ENCODE measurements at places on chromosomes 12 and 14.

GRCh38 chr12:18492372-18493025 is 231.2 kb downstream of the PIK3C2G start:
- DNase-seq = no peak

GRCh38 chr14:49297102-49297501 is 289.1 kb downstream of the RPS29 start:
- DNase-seq = no peak

GRCh38 chr14:35965400-35965799 is 139.3 kb downstream of the BRMS1L start:
- DNase-seq = no peak

GRCh38 chr14:84456946-84457345 is 1073.0 kb upstream of the FLRT2 start:
- no peak for DNase-seq

- DNase-seq = no peak
Measured at GRCh38 chr14:60510254-60510950, 1.5 kb downstream of the SIX6 start.

GRCh38 chr12:101935890-101936746 is 58.7 kb downstream of the DRAM1 start:
- DNase-seq = no peak

GRCh38 chr12:48198672-48198971 is 4.5 kb downstream of the OR10AD1 start:
- DNase-seq = no peak

GRCh38 chr14:22488522-22489243 is 100.3 kb downstream of the DAD1 start:
- DNase-seq = no peak

DNA sequence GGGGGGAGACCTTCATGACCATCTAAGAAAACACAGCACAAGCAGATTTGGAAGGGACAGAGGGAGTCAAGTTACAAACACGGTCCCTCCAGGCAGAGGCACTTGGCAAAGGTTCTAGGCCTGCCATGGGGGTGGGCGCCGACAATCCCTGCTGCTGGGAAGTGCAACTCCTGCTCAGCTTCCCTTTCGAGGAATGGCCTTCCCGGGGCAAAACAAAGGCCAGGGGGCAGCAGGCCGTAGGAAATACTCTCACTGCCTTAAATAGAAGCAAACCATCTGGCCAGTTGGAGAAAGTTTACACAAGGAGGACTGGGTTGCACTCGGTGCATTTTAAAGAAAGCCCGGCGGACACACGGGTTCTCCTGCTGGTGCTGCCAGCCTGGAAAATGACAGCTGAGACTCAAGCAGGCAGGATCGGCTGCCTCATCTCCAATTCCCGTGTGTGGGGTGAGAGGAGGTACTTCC is 65.8 kb downstream of the ITPK1 start:
- DNase-seq = no peak

GRCh38 chr14:31954991-31955390 is 122.1 kb upstream of the ARHGAP5 start:
- no peak for DNase-seq

DNA sequence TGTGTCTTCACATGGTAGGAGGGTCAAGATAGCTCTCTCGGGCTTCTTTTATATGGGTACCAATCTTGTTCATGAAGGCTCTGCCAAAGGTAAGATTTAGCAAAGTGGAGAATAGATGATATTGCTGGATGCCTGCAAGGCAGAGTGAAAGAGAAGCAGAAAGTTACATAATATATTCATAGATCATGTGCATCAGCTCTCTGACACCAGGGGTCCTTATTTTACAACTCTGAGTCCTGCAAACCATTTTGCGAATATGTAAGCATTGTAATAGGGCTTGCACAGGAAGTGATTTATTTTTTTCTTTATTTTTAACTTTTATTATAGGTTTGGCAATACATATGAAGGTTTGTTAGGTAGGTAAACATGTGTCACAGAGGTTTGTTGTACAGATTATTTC is 31.8 kb downstream of the CRADD start:
- DNase-seq = no peak

DNA sequence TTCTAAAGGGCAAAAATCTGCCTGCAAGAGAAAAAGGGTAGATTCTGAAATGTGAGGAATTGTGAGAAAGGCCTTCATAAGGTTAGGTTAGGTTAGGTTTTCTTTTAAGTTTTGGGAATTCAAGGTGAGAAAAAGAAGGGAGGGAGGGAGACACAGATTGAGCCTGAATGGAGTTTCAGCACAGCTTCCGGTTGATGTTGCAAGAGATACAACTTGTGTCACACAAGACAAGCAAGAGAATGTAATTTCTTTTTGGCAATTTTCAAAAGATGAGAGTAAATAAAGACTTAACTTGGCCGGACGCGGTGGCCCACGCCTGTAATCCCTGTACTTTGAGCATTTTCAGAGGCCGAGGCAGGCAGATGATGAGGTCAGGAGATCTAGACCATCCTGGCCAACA is 63.8 kb downstream of the CPSF2 start:
- no peak for DNase-seq

DNA sequence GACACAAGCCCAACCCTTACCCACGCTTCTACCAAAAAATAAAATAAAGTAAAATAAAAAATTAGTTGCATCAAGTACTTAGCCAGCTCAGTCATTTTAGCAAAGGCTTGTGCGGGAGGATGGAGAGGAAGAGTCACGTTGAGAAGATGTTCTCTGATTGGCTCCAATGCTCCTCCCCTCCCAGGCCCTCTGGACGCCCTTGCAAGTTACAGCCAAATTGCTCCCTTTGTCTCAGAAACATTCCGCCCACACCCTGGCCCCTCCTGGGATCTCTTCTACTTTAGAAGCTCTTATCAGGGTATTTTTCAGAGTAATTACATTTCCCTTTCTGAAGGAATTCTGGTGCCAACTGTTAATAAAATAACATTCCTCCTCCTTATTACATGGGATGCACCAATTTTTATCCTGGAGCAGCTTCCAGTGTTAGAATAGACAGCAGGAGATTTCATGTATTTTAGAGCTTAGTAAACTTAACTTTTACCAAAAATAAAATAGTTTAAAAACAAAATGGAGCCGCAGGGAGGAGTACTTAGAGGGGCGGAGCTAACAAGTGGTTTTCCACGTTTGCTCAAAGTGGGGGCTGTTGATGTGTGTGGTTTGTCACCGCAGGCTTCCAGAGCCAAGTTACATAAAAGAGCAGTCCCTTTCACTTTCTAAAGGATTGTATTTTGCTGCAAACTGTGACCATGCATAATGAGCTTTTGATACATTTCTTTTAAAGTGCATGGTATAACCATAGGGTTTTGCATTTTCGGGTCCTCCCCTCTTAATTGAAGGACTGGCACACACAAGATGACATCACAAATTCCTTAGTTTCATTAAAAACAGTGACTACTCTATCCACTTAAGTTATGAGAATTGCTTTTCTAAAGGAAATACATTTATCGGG is 71.7 kb upstream of the RAP1B start:
- DNase-seq = peak; percentile 42

GRCh38 chr14:66401449-66402095 is 84.6 kb upstream of the CCDC196 start:
- DNase-seq = no peak

- no peak for DNase-seq
Measured at GRCh38 chr12:9869307-9870161, at the start of gene CLEC2B. TSS of gene CLEC2B (minus strand) at chr12:9869354.

GRCh38 chr14:76309572-76310162 is 66.3 kb upstream of the ESRRB start:
- no peak for DNase-seq

DNA sequence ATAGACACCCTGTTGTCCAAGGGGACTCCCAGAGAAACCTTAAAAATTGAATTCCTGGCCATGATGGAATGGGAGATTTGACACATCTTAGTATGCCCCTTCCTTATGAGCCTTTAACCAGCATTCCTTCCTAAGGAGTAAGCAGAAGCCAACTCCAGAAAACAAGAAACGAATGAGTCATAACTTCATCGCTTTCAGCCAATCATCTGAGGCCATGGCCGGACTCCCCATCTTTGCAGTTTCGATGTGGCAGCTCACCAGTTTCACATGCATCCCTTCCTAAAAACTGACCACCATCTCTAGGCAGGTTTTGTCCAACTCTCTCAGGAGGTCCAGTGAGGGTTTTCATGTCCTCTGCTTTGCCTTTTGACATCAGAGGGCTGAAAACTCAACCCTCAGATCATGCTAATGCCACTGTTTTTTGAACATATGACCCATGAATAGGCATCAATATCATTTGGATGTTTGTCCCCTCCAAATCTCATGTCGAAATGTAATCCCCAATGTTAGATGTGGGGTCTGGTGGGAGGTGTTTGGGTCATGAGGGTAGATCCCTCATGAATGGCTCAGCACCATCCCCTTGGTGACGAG is 19.9 kb downstream of the DAAM1 start:
- no peak for DNase-seq

- DNase-seq = no peak
Measured at GRCh38 chr12:58105225-58106119, 164.1 kb downstream of the ATP23 start.

DNA sequence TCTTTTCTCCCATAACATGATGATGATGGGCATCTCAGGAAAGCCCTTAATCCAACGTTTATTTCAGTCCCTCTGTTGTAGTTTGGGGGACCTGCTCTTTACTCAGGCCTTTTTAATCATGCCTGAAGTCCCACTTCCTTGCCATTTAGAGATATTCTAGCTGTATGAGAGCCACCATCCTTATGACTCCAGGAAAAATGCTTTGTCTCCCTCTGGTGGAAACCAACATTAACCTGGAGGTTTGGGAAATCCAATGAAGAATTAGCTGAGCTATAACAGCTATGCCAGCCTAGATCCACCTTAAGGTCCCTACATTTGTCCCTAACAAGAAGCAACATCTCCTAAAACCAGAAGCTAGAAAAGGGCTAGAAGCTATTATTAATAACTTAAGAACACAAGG is 1399.1 kb downstream of the LRFN5 start:
- DNase-seq = no peak

- no peak for DNase-seq
Measured at GRCh38 chr12:52630008-52630500, 11.7 kb upstream of the KRT73 start.

Measured in CMK (cell line).